Glutamatergic neuron (in vitro differentiated cells): ENCODE measurements at places on chromosomes 6 and 20.

DNA sequence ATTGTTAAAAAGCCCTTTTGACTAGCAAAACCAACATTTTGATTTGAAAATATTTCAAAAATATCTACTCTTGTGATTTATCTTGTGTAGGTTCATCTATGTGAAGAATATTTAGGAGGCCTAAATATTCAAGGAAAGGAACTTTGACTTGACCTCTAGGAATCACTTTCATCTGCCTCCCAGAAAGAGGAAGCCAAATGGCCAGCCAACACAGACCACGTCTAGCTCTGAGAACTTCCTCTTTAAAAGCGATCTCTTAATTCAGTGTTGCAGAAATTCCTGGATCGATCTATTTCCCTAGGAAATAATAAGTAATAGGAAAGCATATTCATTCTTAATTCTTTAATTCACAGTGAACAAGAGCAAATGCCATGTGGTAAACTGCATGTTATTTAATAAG, 9.6 kb upstream of the MOXD1 start:
- H3K4me3 ChIP-seq: no peak overlapping the region
- DNase-seq: no peak
- H3K27ac ChIP-seq: no peak overlapping the region
- H3K36me3 ChIP-seq: no peaks in the 10 kb centered on the region
- H3K27me3 ChIP-seq: no peaks in the 10 kb centered on the region

DNA sequence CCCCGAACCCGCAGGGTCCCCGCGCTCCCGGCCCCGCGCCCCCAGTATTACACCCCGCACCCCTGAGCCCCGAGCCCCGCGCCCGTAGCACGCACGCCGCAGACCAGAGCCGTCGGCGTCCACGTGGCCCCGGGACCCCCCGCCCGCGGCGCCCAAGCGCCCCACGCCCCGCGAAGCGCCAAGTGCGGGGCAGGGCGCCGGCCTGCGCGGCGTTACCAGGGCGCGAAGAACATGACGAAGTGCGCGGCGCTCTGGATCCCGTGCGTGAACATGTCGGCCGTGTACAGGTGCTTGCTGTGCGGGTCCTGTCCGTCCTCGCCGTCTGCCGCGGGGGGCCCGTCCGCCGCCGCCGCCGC, 312 bp downstream of the TXNDC5 start:
- no peak overlapping the region for H3K27ac ChIP-seq
- no peaks in the 10 kb centered on the region for H3K36me3 ChIP-seq
- H3K4me3 ChIP-seq: no peak overlapping the region
- peaks cover 4% of the 10 kb centered on the region for H3K27me3 ChIP-seq
- H3K4me1 ChIP-seq: no peaks in the 10 kb centered on the region

DNA sequence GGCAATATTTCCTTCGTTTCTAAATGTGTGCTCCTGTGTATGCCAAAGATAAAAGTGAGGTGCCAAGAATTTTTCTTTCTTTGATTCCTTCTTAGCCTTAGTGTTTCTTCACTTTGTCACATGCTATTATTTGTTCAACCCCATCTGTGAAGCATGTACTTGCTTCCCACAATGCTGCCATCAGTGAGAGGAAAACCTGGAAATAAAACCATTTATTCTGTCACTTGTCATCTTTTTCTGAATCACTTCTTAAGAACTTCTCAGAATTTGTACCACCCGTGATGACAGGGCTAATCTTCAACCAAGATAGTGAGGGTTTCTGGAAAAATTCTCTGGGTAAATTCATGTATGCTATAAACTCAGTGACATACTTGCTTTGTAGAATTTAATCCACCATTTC, 450.1 kb downstream of the COL12A1 start:
- no peak for DNase-seq
- H3K36me3 ChIP-seq: no peaks in the 10 kb centered on the region
- H3K4me3 ChIP-seq: no peak overlapping the region
- no peaks in the 10 kb centered on the region for H3K4me1 ChIP-seq
- no peak overlapping the region for H3K27ac ChIP-seq
- H3K27me3 ChIP-seq: no peaks in the 10 kb centered on the region

DNA sequence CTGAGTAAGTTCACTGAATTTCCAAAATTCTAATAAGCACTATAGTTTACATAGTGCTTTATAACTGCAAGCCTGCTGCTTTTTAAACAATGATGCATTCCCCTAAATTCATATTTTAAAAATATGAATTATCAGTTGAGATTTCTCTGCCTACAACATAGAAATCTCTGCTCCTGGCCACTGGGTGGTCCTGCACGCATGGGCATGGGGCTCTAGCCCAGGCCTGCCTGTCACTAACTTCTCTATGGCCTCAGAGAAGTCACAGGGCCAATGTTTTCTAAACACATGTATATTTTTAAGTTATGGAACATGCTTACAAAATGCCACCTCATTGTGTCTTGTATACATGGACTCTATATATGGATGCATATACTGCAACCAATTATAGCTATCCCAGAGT, 211.0 kb downstream of the FOXC1 start:
- no peaks in the 10 kb centered on the region for H3K36me3 ChIP-seq
- peaks cover 5% of the 10 kb centered on the region for H3K4me1 ChIP-seq
- H3K27ac ChIP-seq: no peak overlapping the region
- peaks cover 2% of the 10 kb centered on the region for H3K27me3 ChIP-seq
- no peak overlapping the region for H3K4me3 ChIP-seq

DNA sequence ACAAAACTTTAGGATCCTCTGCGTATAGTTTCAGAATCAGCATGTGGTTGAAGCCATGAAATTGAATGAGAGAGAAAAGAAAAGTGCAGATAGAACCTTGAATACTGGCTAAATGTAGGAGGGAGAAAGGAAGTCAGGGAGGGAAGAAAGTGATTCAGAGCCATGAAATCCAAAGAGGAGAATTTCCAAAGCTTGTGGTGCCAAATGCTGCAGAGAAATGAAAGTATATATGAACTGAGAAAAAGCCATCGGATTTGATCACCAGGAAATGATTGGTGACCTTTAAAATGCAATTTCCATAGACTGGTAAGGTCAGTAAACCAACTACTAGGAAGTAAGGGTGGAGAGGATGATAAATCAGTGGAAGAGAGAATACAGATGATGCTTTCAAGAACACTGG, 142.3 kb downstream of the TFAP2A start:
- no peaks in the 10 kb centered on the region for H3K36me3 ChIP-seq
- no peak overlapping the region for H3K27ac ChIP-seq
- H3K4me1 ChIP-seq: no peaks in the 10 kb centered on the region
- no peak overlapping the region for H3K4me3 ChIP-seq

DNA sequence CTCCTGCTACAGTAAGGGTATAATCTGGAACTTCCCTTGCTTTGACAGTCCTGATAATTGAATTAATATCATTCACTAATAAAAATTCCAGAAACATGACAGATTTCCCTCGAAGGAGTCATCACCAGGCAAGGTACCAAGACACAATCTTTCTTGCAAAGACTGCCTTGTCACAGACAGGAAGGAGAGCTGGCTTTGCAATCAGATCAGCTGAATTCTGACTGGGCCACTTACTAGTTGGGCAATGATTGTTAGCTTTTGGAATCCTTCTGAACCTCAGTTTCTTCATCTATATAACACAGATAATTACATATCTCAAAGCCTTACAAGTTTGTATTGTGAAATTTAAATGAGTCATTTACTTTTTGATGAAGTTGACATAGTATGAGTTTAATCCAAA, 344.2 kb downstream of the RFPL4B start:
- no peaks in the 10 kb centered on the region for H3K27me3 ChIP-seq
- no peak overlapping the region for H3K4me3 ChIP-seq
- no peaks in the 10 kb centered on the region for H3K36me3 ChIP-seq
- DNase-seq: no peak
- no peak overlapping the region for H3K27ac ChIP-seq
- peaks cover 5% of the 10 kb centered on the region for H3K4me1 ChIP-seq

- H3K27ac ChIP-seq: no peak overlapping the region
- H3K36me3 ChIP-seq: no peaks in the 10 kb centered on the region
- no peak for DNase-seq
- peaks cover 9% of the 10 kb centered on the region for H3K27me3 ChIP-seq
Observed at GRCh38 chr6:134925800-134926199, 24.1 kb downstream of the ALDH8A1 start.

- H3K27ac ChIP-seq: no peak overlapping the region
- no peak for DNase-seq
- H3K4me1 ChIP-seq: peaks cover 24% of the 10 kb centered on the region
- H3K36me3 ChIP-seq: peaks cover 6% of the 10 kb centered on the region
- no peak overlapping the region for H3K4me3 ChIP-seq
- peaks cover 9% of the 10 kb centered on the region for H3K27me3 ChIP-seq
Observed at GRCh38 chr6:157090736-157091135, 232.6 kb downstream of the TMEM242 start.

DNA sequence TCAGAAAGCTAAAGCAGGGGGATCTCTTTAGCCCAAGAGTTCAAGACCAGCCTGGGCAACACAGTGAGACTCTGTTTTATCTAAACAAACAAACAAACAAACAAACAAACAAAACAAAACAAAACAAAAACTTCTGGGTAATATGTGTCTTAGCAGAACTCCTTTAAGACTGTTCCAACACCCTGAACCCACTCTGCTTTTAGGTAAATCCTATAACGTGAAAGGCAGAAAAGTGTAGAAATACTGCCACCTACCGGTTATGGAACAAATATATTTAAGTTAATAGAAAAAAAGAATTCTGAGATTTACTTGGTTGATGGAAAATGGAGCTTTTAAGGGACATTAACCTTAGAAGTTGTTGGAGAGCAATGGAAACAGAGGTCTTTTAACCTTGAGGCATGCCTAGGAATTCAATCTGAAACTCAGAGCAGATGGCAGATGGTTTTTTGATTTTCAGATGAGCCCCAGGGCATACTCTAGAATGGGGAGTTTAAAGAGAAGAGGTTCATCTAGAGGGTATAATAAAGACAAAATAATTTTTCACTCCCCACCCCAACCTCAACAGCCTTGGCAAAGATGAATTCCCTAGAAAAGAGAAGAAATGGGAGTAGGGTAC, 38.5 kb downstream of the SOD2 start:
- H3K4me3 ChIP-seq: no peak overlapping the region
- peaks cover 12% of the 10 kb centered on the region for H3K36me3 ChIP-seq
- H3K27me3 ChIP-seq: no peaks in the 10 kb centered on the region
- H3K4me1 ChIP-seq: peaks cover 2% of the 10 kb centered on the region

DNA sequence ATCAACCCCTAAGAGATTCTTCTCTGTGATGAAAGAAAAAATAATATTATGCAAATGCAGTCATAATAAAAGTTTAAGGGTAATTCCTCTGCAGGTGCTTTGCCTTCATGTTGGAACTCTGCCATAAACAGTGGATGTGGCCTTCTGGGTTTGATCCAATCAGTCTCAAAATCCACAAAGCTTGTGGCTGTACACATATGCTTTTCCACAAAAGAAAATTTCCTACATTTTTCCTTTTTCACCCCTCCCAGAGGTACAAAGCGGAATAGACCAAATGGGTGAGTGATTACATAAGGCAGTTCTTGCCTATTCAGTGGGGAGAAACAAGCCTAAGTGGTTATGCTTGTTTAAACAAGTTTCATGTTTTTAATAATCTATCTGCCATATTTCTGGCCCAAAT, 16.7 kb downstream of the CALHM5 start:
- no peaks in the 10 kb centered on the region for H3K36me3 ChIP-seq
- H3K27me3 ChIP-seq: no peaks in the 10 kb centered on the region
- H3K27ac ChIP-seq: no peak overlapping the region
- no peak for DNase-seq

DNA sequence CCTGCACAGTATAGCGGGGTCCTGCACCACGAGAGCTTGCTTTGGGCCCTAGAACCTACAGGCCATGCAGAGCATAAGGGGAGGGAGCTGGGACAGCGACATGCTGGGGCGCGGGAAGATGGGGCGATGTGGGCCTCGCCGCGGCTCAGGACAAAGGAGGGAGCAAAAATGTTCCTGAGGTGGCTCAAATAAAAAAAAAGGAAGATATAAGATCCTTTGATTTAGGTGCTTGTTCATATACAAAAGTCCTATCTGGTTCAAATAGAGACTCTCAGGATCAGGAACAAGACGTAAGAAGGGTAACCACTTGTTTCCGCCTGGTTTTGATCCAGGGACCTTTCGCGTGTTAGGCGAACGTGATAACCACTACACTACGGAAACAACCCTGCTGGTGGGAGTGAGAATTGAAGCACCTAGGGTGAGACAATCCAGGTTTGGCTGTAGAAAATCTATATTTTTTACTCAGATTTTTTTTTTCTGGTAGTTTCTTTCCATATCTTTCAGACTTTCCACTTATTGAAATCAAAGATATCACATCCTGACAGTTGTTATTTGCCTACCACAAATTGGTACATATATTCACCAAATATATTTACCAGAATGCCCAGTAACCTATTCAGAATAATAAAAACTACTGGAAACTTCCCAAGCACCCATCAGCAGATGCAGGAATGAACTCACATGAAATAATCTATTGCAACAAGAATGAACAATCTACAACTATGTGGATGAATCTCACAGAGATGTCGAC, 177.9 kb upstream of the ZNF184 start:
- peak; percentile 73 for DNase-seq
- peak overlapping the region; percentile 87 for H3K4me3 ChIP-seq
- no peaks in the 10 kb centered on the region for H3K36me3 ChIP-seq
- no peaks in the 10 kb centered on the region for H3K4me1 ChIP-seq

DNA sequence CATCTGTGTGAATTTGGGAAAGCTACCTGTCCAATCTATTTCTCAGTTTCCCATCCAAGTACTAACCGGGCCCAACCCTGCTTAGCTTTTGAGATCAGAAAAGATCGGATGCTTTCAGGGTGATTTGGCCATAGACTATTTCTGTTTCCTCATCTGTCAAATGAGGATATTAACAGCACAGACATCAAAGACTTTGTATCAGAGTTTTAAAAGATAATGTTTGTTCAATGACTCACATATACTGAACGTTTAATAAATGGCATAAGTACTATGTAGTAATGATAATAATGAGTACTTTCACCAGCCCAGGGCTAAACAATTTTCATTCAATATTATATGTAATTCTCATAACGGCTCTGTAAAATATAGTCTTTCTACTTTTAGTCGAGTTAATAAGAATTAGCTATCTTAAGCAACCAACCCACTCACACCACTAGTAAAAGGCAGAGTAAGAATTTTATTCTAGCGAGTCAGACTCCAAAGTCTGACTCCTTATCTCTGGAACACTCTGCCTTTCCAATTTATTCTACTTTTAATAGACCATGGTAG, 216.5 kb downstream of the ARHGAP18 start:
- no peak overlapping the region for H3K27ac ChIP-seq
- no peaks in the 10 kb centered on the region for H3K4me1 ChIP-seq
- no peak overlapping the region for H3K4me3 ChIP-seq
- no peaks in the 10 kb centered on the region for H3K36me3 ChIP-seq
- no peak for DNase-seq
- no peaks in the 10 kb centered on the region for H3K27me3 ChIP-seq

DNA sequence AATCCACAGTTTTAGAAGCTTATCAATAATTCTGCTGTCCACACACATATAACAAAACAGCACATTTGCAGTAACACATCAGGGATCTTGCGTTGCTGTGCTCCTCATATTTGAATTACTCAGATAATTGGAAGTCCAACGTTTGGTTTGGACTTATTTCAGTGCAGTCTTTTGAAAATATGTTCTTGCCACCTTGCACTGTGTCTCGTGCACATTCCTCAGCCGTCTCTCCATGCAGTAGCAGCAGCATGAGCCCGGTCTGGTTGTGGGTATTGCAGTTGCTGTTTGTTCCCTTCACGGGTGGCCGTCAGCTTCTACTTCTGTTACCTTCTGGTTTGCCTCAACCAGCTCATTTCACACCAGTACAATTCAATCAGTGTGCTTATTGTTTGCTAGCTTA, 215.5 kb downstream of the SLC24A3 start:
- peaks cover 1% of the 10 kb centered on the region for H3K27me3 ChIP-seq
- H3K4me1 ChIP-seq: peaks cover 32% of the 10 kb centered on the region
- no peak overlapping the region for H3K4me3 ChIP-seq
